ENCODE measurements at places on chromosomes 7 and 10. TPM values are rescaled to one million over a fixed set of nuclear protein-coding genes. Genes with fewer than 3 reads are reported as not detected.

DNA sequence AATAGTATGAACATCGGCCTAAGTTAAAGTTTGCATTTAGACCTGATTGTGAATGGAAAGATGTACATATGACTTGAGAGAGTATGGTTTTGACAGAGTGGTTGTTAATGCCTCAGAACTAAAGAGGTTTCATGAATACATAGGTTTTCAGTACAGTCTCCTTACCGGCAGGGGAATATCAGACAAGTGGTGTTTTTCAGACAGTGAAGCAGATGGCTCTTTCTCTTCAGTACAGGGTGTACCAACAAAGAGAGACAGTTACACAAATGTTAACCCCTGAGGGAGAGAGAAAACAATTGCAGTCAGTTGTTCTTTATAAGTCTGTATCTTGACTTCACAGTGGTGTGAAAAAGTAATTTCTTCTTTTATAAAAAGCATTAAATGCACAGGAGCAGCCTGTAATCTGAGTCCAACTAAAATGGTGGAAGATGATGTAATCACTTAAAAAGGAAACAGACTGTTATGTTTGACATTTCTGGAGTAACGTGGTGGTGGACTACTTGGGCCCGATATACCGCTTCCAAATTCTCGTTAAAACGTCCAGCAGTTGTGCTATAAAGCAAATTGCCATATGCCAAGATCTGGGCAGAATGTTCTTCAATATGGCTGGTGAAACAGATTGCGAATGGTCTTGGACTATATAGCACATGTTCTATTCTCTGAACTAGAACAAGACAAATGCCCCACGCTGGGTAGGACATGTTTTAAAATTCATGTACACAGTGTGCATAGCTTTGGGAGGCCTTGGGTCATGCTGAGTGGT, 69.2 kb downstream of the SDK1 start:
- H3K36me3 ChIP-seq, result no peaks in the 10 kb centered on the region
- DNase-seq, result no peak
- H3K27ac ChIP-seq, result no peak overlapping the region
- peaks cover 6% of the 10 kb centered on the region for H3K27me3 ChIP-seq

DNA sequence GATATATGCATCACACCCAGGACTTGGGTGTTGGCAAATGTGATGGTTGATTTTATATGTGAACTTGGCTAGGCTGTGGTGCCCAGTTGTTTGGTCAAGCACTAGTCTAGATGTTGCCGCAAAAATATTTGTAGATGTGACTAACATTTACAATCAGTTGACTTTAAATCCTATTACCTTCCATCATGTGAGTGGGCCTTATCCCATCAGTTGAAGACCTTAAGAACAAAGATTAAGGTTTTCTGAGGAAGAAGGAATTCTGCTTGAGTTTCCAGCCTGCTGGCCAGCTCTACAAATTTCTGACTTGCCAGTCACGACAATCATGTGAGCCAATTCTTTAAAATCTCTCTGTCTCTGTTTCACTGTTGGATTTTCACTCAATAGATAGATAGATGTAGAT, 20.3 kb downstream of the TSPAN13 start:
- no peak overlapping the region for H3K27ac ChIP-seq
- no peaks in the 10 kb centered on the region for H3K27me3 ChIP-seq
- DNase-seq, result no peak
- H3K4me1 ChIP-seq, result no peaks in the 10 kb centered on the region

- DNase-seq, result no peak
- no peak overlapping the region for H3K4me3 ChIP-seq
- peaks cover 3% of the 10 kb centered on the region for H3K36me3 ChIP-seq
- no peak overlapping the region for H3K27ac ChIP-seq
These were observed 187.4 kb upstream of the MGMT start for GRCh38 chr10:129279446-129280154.

DNA sequence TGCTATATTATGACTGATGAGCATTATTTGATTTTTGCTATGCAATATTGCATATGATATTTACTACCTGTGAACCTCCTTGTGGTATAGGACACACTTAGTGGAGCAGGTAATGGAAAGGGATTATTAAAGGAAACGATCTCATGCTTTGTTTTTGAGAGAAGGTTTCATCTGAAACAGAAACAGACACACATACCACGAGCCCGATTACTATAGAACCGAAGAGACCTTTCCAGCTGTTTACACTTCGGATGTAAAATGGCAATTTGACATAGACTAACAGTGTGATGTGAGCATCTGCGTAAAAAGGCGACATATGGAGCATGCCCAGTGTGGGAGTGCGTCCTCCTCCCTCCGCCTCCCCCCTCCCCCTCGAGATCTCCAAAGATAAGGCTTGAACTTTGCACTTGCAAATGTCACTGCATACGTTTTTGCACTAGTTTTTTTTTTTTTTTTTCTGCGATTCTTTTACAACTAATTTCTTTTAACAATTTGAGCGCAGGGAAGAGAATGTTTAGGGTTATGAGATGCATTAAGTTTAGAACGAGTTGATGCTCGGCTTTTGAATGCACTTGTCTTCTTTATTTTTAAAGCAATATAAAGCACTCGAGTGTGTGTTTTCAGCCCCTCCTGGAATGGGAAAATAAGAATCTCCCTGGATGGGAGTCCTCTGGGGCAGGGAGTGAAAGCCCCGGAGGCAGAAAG, 251.0 kb downstream of the NSUN6 start:
- DNase-seq, result no peak
- no peaks in the 10 kb centered on the region for H3K36me3 ChIP-seq
- H3K4me3 ChIP-seq, result peak overlapping the region; percentile 63
- no peak overlapping the region for H3K27ac ChIP-seq

- H3K27ac ChIP-seq, result no peak overlapping the region
- no peaks in the 10 kb centered on the region for H3K4me1 ChIP-seq
- no peak overlapping the region for H3K4me3 ChIP-seq
- no peak for DNase-seq
- peaks cover 6% of the 10 kb centered on the region for H3K27me3 ChIP-seq
- H3K36me3 ChIP-seq, result no peaks in the 10 kb centered on the region
These were observed 171.2 kb downstream of the ZNF365 start for GRCh38 chr10:62545160-62546066.

DNA sequence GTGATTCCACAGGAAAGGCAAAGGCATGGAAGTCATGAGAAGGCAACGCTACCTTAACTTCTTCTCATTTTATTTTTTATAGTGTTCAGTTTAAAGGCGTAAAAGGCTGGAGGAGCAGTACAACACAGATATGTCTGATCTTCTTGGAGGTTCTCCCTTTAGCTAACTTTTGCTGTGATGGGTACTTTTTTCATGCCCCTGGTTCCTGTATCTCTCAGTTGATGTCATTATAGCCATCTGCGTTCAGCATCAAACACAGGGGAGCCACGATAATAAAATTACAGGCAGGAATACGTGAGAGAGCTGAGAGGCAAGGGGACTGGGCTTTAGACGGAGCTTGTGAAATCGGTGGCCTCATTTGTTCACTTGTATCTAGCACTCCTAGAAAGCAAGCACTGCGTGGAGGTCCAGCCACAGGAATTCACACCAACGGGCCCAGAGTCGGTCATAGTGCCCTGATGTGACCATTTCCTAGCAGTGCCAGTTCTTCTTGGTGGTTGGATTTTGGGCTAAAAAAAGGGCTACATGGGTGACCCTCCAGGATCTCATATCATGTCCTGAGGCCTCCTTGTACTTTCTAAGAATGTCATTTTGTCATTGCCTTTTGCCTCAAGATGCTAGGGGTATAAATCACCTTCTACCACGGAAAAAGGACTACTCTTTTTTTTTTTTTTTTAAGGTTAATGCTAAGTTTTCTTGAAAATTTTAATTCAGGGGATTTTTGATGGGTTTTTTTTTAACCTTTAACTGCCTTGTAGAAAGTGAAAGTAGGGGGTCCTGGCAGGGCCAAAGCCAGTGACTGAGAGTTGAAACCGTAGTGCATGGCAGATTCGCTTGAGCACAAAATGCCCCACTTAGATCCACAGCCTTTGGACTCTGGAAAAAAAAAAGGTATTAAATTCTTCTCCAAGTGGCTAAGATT, 191.5 kb downstream of the CELF2 start:
- peak; percentile 48 for DNase-seq
- peak overlapping the region; percentile 100 for H3K27ac ChIP-seq
- peak overlapping the region; percentile 94 for H3K4me3 ChIP-seq
- peaks cover 100% of the 10 kb centered on the region for H3K4me1 ChIP-seq

CLDN12 gene
- 5.5 TPM for total RNA-seq

- H3K27me3 ChIP-seq, result no peaks in the 10 kb centered on the region
- no peaks in the 10 kb centered on the region for H3K36me3 ChIP-seq
- no peak for DNase-seq
- H3K4me1 ChIP-seq, result no peaks in the 10 kb centered on the region
These were observed 34.2 kb downstream of the SEMA3C start for GRCh38 chr7:80884511-80885195.

HYAL4 gene
- total RNA-seq, result 0.48 TPM

DNA sequence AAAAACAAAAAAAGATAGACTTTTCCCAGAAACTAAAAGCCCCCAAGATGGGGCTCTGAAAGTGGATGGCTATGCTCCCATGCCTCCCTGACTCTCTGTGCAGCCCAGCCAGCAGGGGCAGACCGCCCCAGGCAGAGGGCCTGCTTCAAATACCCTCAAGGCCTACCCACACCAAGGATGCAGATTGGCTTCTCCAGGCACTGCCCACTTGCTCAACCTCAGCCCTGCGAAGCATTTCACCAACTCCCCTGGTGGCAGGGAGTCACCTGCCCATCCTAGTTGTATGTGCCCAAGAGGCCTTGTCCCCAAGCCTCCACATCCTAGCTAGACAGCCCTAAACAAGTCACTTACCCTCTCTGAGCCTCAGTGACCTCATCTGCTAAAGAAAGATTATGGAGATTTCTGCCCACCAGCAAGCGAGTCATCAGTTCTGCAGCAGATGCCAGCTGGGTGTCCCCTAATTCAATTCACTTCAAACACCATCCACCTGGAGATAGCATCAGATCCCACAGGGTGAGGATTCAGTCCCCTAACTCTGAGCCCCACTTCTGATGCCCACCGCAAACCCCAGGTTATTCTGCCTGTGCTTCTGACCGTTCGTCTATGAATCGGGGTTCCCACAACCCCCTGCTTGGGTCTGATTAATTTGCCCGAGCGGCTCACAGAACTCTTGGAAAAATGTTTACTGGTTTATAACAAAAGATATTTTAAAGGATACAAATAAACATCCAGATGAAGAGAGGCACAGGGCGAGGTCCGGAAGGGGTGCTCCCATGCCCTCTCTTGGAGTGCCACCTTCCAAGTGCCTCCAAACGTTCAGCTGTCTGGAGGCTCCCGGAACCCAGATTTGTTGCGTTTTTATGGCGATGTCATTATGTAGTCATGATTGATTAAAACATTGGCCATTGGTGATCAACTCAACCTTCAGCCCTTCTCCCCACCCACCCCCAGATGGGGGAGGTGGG, 18.6 kb upstream of the ZMIZ1 start:
- H3K27me3 ChIP-seq, result no peaks in the 10 kb centered on the region
- H3K27ac ChIP-seq, result peak overlapping the region; percentile 87
- no peak for DNase-seq
- H3K4me3 ChIP-seq, result peak overlapping the region; percentile 36

VPS37D gene
- total RNA-seq, result 0.70 TPM

HK1 gene
- 143 TPM for total RNA-seq

- no peak overlapping the region for H3K27ac ChIP-seq
- H3K4me1 ChIP-seq, result no peaks in the 10 kb centered on the region
- H3K36me3 ChIP-seq, result peaks cover 3% of the 10 kb centered on the region
- no peak for DNase-seq
- H3K4me3 ChIP-seq, result no peak overlapping the region
These were observed 111.3 kb upstream of the DNAJB12 start for GRCh38 chr10:72466018-72466417.

DNA sequence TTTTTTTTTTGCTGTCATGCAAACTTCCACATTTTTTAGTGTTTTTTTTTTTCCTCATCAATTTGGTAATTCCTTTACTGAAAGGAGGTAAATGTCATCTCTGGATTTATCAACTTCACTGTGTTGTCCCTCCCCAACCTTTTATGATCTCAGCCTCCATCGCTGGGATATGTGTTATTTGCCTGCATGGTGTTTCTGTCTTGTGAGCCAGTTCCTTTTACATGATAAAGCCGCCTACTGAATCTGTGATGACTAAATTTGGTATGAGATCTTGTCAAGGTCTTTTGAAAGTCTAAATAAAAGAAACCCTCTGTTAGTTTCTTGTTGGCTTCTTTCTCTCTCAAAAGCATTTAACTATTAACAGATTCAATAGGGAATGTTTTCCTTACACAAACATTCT, 39.3 kb downstream of the TAS2R41 start:
- H3K27ac ChIP-seq, result no peak overlapping the region
- no peaks in the 10 kb centered on the region for H3K36me3 ChIP-seq
- H3K27me3 ChIP-seq, result no peaks in the 10 kb centered on the region
- H3K4me3 ChIP-seq, result no peak overlapping the region
- no peak for DNase-seq

DNA sequence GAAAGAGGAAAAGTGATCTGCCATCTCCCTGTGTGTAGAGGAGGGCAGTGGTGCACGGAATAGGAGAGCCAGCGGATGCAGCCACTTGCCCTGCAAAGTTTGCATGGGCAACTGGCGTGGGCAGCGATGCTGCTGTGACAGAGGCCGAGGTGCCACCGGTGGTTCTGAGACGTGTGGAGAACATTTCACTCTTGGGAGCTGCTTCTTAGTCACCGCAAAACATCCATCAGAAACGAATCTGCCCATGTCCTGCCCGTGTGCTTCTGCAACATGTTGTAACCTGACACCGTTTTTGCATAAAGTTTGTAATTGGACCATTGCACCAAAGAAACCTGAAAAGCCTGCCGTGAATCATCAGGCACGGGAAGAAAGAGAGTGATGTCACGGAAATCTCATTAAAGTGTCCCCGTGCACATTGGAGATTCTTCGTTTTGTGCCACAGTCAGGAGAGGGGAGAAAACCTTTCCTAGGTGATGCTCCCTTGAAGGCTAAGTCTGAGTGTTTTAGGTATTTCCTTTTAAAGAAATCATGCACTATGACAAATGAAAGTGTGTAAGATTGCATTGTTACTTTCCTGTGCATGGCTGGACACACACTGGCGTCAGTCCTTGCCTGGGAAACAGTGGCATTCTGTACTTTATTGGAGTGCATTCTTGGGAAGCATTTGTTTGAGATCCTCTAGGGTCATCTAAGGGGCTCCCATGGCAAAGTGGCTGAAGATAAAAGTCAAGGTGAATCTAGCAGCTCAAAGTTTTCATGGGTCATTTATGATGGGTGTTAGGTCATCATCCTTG, 302.6 kb downstream of the KLF6 start:
- H3K4me3 ChIP-seq, result peak overlapping the region; percentile 18
- H3K36me3 ChIP-seq, result no peaks in the 10 kb centered on the region
- DNase-seq, result no peak
- peaks cover 32% of the 10 kb centered on the region for H3K27me3 ChIP-seq
- H3K27ac ChIP-seq, result no peak overlapping the region

All from activated T-cell treated with anti-CD3 and anti-CD28 coated beads, Interleukin-2, amount 50 U/mL, for 72 hours (primary cell).